ENCODE measurements at places on chromosomes 12 and 14.

GRCh38 chr12:13102461-13103195, 839 bp downstream of the GSG1 start:
- no peak for DNase-seq

- no peak for DNase-seq
Measured at GRCh38 chr12:27823038-27823437, 43.0 kb upstream of the MANSC4 start.

- DNase-seq, result no peak
Measured at GRCh38 chr12:6452944-6453630, 1.2 kb downstream of the TAPBPL start.

DNA sequence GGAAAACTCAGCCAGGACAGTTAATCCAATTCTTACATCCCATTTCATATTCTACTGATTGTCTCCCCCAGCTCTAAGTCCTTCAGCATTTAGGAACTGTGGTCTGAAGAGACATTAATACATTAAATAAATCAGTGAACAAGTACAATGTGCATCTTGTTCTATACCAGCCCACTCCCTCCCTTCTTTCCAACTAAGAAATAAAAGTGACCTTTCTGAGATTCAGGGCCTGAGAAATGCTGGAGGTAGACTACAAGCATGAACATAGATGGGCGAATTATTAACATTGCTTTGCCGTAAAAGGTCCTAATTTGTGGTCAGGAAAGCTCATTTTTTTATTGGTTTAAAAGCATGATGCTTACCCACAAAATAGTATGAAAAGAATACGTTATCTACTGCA, 113.1 kb downstream of the NELL2 start:
- no peak for DNase-seq

- peak; percentile 21 for DNase-seq
Measured at GRCh38 chr12:69105101-69105962, 134.0 kb upstream of the CPSF6 start.

DNA sequence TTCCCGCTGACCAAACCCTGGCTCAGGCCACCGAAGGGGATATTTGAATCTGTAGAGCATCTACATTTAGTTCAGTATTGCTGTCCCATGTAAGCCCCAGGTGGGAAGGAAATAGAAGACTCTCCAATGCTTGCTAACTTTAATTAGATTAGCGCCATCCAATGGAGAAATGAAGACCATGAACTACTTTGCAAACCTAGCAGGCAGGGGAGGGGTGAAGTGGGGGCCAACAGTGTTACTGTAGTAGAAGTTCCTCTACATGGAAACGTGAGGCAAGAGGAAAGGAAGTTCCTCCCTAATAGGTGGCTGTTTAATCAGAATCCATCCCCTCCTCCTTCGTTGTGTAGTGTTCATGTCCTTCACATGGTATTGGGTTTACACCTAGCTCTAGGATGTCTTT, 9.3 kb upstream of the DENND5B start:
- DNase-seq, result no peak

DNA sequence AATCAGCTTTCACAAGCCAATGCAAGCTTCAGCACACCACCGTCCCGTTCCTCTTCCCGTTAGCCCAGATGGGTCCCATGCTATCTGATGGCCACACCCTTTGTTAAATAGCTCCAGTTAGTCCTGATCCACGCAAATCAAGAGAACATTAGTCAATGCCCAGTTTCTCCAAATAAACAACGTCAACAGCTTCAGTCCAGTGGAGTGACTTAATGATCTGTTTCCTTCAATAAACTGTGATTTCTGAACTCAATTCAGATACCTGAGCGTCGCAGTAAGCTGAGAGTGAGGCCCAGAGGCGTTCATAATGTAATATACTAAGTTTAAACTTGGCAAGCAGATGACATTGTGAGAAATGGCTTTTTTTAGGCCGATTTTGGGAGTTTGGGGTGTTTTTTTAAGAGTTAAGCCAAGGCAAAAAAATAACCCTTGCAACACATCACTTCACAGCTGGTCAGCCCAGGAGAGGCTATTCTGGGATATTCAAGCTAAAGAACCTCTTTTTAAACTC, 112.3 kb downstream of the ZFP36L1 start:
- no peak for DNase-seq
